Activated naive CD4-positive, alpha-beta T cell treated with anti-CD3 and anti-CD28 coated beads, Interleukin-2, amount 50 U/mL, for 72 hours (primary cell): ENCODE measurements at places on chromosomes 5 and 9.

DNA sequence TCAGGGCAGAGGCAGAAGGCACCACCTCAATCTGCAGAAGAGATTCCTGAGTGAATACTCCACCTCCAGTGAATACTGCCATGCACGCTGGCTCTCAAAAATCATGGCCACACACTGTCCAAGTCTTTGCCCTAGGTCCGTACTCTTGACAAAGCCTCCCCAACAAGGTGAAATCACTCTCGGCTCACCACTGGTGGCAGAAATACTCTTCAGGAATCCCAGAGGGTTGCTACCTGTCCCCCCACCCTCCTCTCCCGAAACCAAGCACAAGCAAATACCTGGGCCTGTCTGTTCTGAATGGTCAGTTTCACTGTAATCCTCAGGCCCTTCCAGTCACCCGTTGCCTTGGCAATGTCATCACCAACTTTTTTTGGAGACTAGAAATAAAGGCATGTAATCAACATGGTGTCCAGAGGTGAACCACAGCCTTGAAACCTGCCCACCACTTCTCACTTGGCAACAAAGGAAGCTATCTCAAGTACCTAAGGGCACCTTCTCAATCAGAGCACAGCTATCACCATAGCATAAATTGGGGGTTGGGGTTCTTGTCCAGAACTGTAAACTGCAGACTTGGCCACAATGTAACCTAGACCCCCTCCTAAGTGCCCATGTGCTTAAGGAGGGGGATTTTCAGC lies 1.8 kb downstream of the RPL12 start:
- no peak for DNase-seq

- no peak for DNase-seq
Measured at GRCh38 chr9:133737774-133738639, at the start of gene SARDH. Gene SARDH (minus strand): TSS chr9:133738352. CDS start chr9:133734173, 4,179 bp downstream.

GRCh38 chr9:36933676-36934215 lies 100.3 kb downstream of the PAX5 start:
- no peak for DNase-seq

DNA sequence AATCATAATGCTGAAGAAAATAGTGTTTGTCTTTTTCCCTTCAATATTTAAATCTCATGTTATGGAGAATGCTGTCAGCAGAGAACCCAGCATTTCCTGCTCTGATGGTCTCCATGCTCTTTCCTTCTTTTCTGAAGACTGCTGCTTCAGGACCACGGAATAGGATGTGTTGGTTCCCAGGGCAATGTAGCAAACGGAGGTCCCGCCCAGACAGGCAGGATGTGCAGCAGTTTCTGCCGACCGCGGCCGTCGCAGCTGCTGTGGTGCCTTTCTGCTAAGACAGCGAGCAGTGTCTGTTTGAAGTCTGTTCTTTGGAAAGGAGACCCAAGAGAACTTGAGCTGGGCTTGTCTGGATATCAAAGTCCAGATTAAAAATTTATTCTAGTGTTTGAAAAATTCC lies 654.3 kb downstream of the CCDC171 start:
- no peak for DNase-seq

DNA sequence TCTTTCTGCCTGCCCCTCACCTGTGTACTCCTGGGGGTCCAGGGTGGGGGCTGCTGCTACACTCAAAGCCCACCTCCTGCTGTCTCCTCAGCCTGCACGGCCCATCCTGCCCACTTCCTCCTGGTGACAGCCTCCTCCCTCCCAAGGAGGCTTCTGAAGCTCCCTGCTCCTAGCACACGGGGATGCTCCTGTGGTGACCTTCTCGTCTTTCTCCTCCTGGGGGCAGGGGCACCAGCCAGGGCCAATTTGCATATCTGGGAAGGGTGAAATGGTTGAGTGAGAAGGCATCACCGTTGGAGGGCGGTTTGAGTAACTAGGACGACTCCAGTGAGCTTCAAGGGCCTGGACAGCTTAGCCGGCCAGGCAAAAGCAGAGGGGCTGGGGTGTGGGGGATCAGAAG lies 51.9 kb upstream of the COL5A1 start:
- DNase-seq: no peak

DNA sequence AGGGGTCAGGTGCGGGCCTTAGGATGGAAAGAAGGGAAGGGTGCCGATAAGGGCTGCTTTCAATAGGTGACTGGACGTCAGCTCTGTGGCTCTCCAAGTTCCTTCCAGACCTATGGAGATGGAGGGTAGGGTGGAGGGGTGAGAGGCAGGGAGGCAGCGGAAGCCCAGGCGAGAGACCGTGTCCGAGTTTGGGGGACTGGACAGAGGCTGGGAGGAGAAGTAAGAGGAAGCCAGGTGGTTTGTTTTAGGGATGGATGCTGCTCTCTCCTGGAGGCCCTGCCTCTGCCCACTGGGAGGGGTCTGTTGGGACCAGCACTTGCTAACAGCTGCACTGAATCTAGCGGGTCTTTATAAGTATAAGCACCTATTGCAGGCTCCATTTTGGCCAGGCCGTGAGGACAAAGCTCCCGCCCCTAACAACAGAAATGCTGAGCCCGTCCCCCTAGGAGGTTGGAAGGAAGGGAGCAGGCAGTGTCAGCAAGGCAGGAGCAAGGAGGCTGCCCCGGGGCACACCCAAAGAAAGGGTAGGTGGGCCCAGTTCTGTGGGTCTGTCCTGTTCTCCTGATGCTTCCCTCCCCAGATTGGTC lies 167.5 kb downstream of the DAB2IP start:
- DNase-seq: no peak

GRCh38 chr9:77954666-77955015 lies 77.0 kb downstream of the GNAQ start:
- no peak for DNase-seq

DNA sequence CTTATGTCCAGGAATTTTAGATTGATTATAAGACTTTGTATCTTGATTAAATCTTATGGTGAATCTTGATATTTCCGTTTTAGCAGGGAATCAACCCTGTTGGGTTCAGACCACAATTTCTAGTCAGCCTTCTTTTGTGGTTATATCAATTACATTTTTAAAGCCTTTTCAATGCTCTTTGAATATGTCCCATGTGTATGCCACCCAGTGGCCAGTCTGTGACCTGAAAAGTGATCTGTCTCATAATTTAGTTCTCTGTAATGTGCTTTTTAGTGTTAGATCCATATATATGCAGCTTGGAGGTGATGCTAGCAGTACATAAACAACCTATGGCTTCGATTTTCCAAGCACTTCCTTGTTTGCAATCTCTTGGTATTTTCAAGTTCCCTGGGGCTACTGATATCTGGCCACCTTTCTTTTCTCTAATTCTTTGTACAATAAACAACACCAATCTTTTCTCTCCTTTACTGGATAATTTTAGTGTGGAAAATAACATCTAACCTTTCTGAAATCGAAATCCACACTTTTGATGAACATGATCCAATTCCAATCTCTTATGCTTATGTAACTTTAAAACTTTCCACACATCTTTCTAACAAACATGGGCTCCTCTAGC lies 28.8 kb downstream of the PDE8B start:
- DNase-seq: no peak

GRCh38 chr5:75551471-75551870 lies 39.8 kb downstream of the POLK start:
- no peak for DNase-seq

- DNase-seq: no peak
Measured at GRCh38 chr5:132428484-132429462, 59.3 kb downstream of the SLC22A5 start.

DNA sequence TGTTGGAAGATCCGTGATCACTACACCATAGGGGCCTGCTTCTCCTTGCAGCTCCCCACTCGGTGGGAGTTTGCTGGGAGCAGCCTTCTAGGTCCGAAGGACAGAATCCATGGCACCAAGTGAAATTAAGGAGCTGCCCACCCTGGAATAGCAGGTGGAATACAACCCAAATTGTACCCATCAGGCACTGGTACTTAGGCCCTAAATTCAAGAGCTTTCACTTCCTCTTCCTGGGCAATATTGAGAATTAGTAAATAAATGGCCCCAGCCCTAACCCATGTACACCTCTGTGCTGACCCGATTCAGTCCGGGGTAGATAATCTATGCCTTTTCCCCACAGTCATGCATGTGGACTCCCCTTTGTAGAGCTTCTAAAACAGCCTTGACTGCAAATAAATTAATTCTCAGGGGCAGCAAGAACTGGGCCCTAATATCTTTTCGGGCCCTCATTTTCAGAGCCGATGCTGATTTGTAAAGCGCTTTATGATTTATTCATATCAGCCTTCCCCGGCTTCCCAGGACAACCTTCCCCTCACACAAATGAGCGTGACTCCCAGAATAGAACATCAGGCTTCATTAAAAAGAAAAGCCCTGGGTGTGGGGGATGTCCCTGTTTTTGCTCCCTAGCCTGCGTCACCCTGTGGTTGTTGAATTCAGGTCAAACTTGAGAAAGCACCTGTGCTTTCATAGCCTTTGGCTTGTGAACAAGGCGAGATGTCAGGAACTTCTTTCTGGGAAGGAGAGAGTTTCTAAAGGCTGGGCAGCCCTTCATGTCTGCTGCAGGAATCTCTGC lies 126.1 kb upstream of the TBC1D2 start:
- DNase-seq: no peak

- no peak for DNase-seq
Measured at GRCh38 chr9:69386651-69387050, 61.6 kb downstream of the ENTREP1 start.

- no peak for DNase-seq
Measured at GRCh38 chr5:76617229-76617628, 6.0 kb downstream of the F2RL2 start.

DNA sequence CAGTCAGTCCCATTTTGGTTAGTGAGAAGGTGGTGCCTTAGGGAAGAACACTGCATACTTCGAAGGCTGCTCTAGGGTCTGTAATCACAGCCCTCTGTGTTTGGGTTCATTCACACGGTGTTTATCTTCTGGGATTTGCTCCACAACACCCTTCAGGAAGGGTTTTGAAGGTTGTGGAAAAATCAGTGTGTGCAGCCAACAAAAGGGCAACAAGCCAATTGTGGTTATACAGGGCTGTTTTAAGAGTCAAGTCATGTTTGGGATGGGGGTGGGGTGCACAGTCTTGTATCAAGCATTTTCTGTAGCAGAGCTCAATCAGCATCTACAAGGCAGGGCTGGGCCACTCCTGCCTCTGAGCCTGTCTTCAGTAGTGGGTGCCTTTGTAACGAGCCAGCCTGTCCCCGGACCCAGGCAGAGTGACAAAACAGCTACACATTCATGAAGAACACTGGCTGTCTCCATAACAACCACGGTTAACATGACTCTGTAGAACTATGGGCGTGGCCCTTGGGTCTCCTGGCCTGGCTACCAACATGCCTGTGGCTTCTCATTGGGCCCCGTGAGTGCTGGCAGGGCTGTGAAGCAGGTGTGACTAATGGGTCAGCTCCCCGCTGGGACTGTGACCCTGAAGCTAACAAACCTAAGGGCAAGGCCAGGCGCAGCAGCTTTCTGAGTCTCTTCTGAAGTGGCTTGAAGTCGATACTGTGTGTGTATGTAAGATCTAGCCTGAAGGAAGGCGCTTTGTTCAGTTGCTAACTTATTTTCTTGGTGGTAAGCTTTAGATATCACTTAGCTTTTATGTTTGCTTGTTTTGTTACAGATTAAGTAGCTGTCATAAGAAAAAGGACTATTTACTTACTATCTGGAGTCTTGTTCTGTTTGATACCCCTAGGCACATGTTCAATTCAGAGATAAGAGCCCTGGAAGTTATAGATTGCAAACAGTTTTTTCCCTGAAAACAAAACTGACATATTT lies 27.9 kb upstream of the GOLM1 start:
- DNase-seq: no peak

DNA sequence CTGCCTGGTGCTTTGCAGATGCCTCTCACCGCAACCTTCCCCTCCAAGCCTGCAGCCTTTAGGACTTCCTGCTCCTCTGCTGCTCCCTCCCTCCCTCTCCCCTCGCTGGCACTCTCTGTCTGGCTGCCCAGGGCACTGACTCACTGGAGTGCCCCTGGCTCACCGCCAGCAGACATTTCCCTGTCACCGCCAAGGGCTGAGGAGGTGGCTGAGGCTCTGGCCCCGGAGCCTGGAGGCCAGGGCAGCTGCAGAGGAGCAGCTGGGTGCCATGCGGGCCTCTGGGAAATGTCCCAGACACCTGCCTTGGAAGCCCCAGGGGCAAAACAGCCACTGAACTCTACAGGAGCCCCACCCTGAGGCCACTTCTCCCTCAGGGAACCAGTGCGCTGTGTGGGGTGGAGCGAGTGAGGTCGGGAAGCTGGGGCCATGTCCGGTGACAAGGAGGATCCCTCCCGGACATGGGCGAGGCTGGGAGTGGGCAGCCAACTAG lies 53.4 kb downstream of the TENT4A start:
- peak; percentile 18 for DNase-seq

- no peak for DNase-seq
Measured at GRCh38 chr5:73443829-73444498, 4.6 kb downstream of the FOXD1 start.

DNA sequence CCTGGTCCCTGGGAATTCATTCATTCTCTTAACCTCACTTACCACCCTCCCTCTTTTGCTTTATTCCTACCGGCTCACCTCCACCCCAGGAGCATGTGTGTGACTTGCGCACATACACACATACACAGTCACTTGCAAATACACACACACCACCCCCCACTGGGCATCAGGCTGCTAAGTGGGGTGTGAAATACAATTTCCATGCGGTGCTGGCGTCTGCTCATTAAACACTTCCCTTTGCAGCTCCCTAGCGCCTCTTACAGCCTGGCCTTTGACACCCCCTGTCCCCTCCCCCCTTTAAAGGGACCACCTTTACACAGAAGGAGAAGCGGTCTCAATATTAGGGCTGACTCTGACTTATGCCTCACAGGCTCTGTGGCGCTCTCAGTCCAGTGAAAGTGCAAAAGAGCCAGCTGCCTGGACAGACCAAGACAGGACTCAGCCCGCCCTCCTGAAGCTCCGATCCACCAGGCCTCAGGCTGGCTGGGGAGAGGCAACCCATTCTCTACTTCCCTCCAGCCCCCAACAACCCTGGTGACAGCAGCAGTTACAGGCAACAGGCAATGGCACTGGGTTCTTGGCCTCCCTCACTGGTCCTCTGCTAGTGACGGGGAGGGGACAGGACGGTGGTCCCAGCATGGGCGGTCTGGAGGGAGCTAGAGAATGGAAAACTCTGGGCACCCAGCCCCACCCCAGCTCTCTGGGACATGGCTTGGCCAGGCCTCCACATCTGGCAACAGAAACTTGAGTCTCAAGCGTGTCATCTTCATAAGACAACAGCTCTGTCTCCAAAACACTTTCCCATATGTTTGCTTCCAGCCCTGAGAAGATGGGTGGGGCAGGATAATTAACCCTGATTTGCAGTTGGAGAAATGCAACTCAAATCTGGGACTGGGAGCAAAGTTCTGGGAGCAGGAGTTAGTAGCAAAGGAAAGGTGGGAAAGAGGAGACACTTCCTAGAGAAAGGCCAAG lies 12.0 kb downstream of the ENHO start:
- no peak for DNase-seq
